Activated T-cell treated with anti-CD3 and anti-CD28 coated beads, Interleukin-2, amount 50 U/mL, for 72 hours (primary cell): ENCODE measurements at places on chromosomes 5 and 9.
A peak's percentile ranks its signal among the peaks of the same experiment; 100 is the strongest.

DNA sequence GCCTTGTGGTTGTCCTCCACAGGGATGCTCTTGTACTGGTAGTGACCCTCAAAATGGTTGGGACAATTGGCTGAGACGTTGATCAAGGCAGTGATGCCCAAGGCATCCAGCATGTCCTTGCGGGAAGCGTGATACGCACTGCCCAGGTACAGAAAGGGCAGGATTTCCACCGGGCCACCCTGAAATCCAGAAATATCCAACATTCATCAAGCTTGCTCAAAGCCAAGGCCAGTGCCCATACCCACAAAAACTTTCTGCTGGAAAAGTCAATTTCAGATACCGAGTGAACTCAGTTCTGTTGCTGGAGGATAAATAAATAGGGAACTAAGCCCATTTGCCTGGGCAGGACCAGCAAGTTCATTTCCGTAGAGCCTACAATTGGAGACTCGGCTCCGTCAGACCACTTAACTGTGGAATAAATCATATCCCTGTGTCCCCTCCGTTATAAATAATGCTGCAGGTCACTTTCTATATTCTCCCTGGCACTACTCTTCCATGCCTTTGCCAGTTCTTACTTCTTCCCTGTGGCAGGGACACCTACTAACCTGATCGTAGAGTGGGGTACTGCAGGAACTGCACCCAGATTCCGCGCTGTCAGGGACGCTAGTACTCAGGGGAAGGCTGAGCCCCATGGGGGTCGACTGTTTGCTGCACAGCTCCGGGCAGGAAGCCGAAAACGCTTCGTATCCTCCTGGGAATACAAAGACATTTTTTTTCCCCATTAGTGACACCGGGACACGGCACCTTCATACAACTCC lies 1.2 kb downstream of the DUSP1 start:
- no peak for DNase-seq

GRCh38 chr5:76376148-76376865 lies 26.8 kb upstream of the IQGAP2 start:
- DNase-seq: no peak

DNA sequence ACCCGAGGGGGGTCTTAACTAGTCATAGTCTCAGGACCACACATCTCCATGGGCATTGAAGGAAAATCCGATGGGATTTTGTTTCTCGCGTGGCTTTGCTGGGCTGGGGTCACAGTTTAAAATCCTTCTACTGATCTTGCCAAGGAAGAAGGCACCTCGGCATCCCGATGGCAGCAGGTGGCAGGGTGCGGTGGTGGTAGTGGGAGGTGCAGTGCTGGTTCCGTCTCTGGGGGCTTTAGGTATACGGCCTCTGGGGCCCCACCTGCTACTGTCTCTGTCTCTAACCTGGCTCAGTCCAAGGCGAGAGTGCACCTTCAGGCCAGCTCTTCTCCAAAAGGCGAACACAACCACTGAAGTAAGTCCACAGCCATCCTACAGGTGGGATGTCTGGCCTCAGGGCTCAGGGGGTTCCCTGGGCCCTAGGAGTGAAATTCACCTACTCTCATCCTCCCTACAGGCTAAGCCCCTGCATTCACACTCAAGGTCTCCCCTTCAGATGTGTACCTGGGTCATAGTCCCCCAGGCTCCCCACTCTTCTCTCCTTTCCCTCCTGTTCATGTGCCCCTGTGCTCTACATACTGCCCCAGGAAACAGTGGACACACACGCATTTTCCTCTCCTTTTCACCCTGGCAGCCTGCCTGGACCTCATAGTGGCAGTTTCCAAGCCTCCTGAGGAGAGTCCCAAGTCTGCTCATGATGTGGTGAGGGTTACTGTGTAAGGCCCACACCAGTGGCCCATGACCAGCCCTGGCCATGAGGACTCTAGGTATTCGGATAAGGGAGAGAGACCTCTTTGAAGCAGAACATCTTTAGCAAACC lies 736 bp upstream of the FCN2 start:
- no peak for DNase-seq

DNA sequence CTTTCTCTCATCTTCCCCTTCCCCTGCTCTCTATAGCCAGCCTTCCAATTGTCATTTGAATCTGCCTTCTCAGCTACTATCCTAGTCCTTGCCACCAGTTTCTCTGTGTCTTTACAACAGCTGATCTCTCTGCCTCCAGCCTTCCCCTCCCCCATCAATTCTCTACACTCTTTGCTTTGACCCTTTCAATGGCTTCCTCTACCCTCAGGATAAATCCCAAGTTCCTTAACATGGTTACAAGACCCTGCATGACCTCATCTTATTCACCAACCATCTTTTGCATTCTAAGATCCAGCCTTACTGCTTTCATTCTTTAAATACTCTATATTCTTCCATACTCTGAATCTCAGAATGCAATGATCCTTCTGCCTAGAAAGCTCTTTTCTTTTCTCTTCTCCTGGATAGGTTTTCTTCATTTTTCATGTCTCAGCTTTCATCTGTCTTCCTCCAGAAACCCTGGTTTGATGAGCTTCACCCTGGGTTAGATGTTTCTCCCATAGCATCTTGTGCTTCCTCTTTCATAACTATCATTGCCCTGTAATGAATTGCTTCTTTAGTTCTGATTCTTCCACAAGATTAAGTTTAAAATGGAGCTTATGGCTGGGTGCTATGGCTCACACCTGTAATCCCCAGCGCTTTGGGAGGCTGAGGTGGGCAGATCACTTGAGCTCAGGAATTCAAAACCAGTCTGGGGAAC lies 58.6 kb upstream of the ZSWIM6 start:
- DNase-seq: no peak

- DNase-seq: no peak
These were observed 8.7 kb downstream of the GALNT10 start for GRCh38 chr5:154199263-154199662.

DNA sequence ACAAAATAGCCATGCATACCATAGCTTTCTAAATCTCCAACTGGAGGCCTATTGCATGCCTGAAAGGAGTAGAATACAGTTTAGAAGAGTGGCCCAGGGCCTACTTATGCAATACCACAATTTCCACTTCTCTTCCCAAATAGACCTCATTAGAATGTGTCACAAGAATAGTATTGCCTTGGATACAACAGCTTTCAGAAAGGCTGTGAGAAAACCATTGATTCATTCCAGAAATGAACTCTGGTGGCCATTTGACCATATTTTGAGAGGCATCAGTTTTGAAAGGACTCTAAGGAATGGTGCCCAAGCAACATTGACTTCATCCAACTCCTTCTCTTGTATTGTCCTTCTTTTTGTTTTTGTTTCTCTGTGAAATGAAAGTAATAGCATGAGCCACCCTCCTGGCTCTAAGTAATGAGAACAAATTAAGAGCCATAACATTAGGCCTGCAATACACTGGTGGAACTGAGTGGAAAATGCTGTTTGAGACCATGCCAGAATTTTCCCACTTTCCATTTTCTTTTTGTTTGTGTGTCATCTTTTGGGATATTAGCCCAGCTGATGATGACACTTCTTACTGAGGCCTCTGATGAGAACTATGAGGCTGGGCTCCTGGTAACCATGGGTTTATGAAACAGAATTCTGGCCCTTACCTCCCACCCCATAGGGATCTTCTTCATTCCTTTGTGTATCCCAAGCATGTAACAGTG lies 90.2 kb downstream of the TMEM174 start:
- no peak for DNase-seq

GRCh38 chr9:126980231-126980630 lies 65.6 kb downstream of the RALGPS1 start:
- no peak for DNase-seq

- no peak for DNase-seq
These were observed 362.7 kb upstream of the RFX3 start for GRCh38 chr9:3888497-3888858.

DNA sequence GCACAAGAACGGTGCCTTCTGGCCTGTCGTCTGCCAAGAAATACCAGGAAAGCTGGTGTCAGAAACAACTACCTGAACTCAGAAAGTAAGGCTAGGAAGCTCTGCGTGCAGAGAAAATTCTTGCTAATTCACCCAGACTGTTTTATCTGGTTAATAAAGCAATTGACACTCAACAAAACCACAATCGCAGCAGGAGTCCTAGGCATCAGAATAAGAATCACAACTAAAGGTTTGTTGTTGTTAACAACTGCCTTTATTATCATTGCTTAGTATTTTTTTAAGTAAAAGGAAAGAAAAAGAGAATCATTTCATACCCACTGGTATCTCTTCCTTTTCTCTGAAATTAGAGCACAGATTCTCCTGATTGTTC lies 3.9 kb upstream of the ISL1 start:
- DNase-seq: no peak

- DNase-seq: no peak
These were observed 100.1 kb downstream of the PSAT1 start for GRCh38 chr9:78397045-78397444.

DNA sequence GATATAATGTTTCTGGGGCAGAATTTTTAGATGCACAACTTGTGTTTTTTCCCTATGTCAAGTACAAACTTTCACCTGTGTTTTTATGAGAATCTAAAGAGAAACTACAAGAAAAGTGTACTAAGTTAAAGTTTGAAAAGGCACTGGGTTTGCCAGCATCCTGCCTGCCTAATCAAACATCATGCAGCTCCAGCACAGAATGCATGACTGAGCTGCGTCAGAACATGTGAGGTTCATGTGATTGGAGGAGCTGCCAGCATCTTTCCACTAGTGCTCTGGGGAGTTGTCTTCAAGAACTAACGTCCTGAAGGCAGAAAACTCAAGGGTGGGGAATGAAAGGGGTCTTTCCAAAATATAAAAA lies 46.1 kb upstream of the RIC1 start:
- DNase-seq: peak; percentile 44

DNA sequence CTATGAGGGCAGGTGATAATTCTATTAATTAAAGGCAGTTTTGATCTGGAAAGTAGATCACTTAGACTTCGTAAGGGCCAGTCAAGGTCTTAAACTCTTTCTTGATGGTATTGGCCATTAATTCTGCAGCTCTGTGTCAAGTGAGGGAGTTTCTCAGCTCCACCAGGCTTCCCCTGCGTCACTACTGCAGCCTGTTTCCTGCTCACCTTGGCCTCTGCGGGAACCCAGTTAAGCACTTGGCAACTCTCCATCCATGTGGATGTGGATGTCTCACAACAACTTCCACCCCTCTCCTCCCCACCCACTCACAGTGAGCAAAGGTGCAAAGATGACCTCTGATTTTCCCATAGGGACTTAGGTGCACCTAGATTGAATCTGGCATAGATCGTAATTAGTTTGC lies 191.6 kb downstream of the PLK2 start:
- DNase-seq: no peak

DNA sequence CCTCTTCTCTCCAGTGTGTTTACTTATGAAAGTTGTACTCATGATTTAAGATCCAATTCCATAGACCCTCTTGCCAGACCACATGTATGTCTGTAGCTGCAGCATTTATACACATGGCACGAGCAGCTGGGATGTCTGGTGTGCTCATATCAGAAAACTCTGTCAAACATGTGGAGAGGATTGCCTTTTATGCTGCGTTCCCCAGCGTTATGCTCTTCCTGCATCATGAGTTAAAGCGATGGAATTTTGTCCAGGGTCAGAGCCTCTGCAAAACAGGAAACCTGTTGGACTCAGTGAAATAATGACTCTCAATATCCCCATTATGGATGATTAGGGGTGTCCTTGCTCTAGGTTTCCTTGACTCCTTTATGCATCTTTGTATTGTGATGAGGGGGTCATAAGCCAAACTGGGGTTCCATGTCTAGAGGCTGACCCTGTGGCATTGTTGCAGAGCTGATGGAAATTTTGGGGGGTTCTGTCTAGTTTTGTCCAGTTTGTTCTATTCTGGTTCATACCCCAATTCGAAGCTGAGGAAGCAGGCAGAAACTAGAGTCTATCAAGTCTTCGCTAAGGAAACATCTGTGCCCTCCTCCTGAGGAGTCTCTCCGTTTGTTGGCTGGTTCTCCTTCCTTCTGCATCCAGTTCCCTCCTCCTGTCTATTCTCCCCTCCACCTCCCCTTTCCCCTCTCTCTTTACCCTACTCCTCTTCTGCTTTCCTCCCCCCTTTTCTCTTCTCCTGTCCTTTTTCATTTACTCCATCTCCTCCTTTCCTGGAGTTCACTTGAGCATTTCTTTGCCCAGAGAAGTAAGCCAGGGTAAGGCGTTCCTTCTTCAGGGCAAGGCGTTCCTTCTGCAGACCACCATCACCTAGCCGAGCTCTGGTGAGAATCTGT lies 252.8 kb downstream of the MAST4 start:
- DNase-seq: no peak
